Naive thymus-derived CD8-positive, alpha-beta T cell (primary cell): ENCODE measurements at places on chromosomes 2 and 18. TPM values are rescaled to one million over a fixed set of nuclear protein-coding genes. Genes with fewer than 3 reads are reported as not detected.

The OR6B2 gene
- not detected for total RNA-seq

GRCh38 chr2:224429441-224429810 is 27.5 kb upstream of the FAM124B start:
- H3K36me3 ChIP-seq: no peaks in the 10 kb centered on the region
- H3K27me3 ChIP-seq: peaks cover 20% of the 10 kb centered on the region
- H3K4me1 ChIP-seq: no peaks in the 10 kb centered on the region

DNA sequence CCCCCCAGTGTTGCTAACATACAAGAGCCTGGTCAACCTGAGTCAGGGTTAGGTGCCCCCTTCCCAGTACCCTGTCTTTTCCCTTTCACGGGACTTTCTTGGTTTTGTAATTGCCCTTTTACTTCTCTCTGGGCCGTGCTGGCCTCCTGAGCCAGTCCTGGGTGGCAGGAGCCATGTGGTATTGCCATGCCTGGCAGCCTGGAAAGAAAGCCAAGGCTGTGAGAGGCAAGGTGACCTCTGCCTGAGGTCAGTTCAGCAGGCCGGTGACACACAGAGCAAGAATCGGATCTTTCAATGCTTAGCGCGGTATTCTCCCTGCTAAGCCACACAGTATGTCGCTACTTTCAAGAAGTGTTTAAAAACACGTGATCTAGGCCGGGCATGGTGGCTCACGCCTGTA is 52.3 kb downstream of the C18orf63 start:
- peaks cover 32% of the 10 kb centered on the region for H3K4me1 ChIP-seq
- no peak overlapping the region for H3K27ac ChIP-seq
- no peak for DNase-seq
- H3K27me3 ChIP-seq: no peaks in the 10 kb centered on the region
- H3K4me3 ChIP-seq: no peak overlapping the region

DNA sequence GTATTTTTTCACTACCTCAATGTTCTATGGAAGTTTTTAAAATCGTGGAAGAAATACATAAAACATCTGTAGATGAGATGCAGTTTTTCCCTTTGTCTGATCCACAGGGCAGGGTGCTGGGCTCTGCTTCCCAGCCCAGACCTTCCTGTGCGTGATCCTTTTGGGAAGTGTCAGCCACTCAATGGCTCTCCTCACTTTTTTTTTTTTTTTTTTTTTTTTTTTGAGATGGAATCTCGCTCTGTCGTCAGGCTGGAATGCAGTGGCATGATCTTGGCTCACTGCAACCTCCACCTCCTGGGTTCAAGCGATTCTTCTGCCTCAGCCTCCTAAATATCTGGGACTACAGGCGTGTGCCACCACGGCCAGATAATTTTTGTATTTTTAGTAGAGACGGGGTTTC is 32.8 kb downstream of the SOWAHC start:
- no peak for DNase-seq
- H3K4me3 ChIP-seq: no peak overlapping the region
- H3K27me3 ChIP-seq: peaks cover 11% of the 10 kb centered on the region

- no peaks in the 10 kb centered on the region for H3K36me3 ChIP-seq
- no peaks in the 10 kb centered on the region for H3K4me1 ChIP-seq
- H3K27me3 ChIP-seq: no peaks in the 10 kb centered on the region
- no peak overlapping the region for H3K4me3 ChIP-seq
- H3K27ac ChIP-seq: no peak overlapping the region
- no peak for DNase-seq
Measured at GRCh38 chr2:13876491-13877037, 756.0 kb upstream of the LRATD1 start.

- no peaks in the 10 kb centered on the region for H3K27me3 ChIP-seq
- H3K27ac ChIP-seq: no peak overlapping the region
- no peak for DNase-seq
- no peak overlapping the region for H3K4me3 ChIP-seq
Measured at GRCh38 chr2:210715560-210716082, 159.2 kb downstream of the CPS1 start.

DNA sequence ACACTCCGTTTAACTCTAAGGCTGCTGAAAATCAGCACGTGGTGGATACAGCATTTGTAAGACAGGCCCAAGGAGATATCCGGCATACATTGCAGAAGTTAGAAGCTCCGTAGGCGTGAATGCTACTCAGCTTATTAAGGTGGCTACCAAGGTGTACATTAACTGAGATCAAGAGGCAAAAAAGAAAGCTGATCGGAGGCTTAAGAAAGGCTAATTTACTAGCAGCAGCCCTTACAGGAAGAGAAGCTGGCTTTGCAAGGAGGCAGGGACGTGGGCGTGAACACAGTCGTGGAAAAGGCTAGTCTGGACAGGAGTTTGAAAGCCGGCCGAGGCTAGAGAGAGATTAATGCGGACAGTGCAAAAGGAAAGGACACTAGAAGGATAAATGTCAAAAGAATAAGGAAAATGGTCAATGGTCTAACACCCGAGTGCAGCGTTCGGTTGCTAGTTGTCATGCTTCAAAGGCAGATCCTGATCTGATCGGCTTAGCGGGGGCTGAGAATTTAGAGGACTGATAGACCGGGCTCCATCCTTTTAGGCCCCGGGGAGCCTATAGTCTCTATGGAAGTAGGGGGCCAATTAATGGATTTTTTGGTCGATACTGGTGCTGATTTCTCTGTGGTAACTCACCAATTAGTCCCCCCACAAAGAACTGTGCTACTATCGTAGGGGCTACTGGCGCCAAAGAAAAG is 45.6 kb upstream of the SELENOI start:
- no peak overlapping the region for H3K4me3 ChIP-seq
- H3K27me3 ChIP-seq: no peaks in the 10 kb centered on the region
- no peak overlapping the region for H3K27ac ChIP-seq
- no peak for DNase-seq
- H3K36me3 ChIP-seq: peaks cover 8% of the 10 kb centered on the region

The FSHR gene
- not detected for total RNA-seq

The KHK gene
- 7.2 TPM for total RNA-seq

The PLEKHA3 gene
- total RNA-seq: 39.5 TPM

The CFAP210 gene
- total RNA-seq: not detected

- H3K36me3 ChIP-seq: peaks cover 24% of the 10 kb centered on the region
- H3K27me3 ChIP-seq: no peaks in the 10 kb centered on the region
- DNase-seq: no peak
Measured at GRCh38 chr18:36798738-36799473, 29.9 kb downstream of the TPGS2 start.

The NPPC gene
- not detected for total RNA-seq

GRCh38 chr18:77784759-77785379 is 535.2 kb downstream of the GALR1 start:
- DNase-seq: no peak
- no peaks in the 10 kb centered on the region for H3K36me3 ChIP-seq
- H3K27me3 ChIP-seq: peaks cover 2% of the 10 kb centered on the region
- H3K4me3 ChIP-seq: no peak overlapping the region

- no peak for DNase-seq
- peaks cover 15% of the 10 kb centered on the region for H3K4me1 ChIP-seq
- no peaks in the 10 kb centered on the region for H3K36me3 ChIP-seq
- H3K27ac ChIP-seq: no peak overlapping the region
Measured at GRCh38 chr2:44748-45341, 1.5 kb downstream of the FAM110C start.

GRCh38 chr2:128538396-128538795 is 219.7 kb upstream of the HS6ST1 start:
- no peaks in the 10 kb centered on the region for H3K27me3 ChIP-seq
- H3K36me3 ChIP-seq: no peaks in the 10 kb centered on the region
- no peak overlapping the region for H3K27ac ChIP-seq
- no peaks in the 10 kb centered on the region for H3K4me1 ChIP-seq
- no peak for DNase-seq

- H3K27me3 ChIP-seq: no peaks in the 10 kb centered on the region
- no peaks in the 10 kb centered on the region for H3K36me3 ChIP-seq
- no peak overlapping the region for H3K27ac ChIP-seq
- no peak overlapping the region for H3K4me3 ChIP-seq
- H3K4me1 ChIP-seq: no peaks in the 10 kb centered on the region
Measured at GRCh38 chr2:41027095-41027494, 575.2 kb upstream of the SLC8A1 start.

DNA sequence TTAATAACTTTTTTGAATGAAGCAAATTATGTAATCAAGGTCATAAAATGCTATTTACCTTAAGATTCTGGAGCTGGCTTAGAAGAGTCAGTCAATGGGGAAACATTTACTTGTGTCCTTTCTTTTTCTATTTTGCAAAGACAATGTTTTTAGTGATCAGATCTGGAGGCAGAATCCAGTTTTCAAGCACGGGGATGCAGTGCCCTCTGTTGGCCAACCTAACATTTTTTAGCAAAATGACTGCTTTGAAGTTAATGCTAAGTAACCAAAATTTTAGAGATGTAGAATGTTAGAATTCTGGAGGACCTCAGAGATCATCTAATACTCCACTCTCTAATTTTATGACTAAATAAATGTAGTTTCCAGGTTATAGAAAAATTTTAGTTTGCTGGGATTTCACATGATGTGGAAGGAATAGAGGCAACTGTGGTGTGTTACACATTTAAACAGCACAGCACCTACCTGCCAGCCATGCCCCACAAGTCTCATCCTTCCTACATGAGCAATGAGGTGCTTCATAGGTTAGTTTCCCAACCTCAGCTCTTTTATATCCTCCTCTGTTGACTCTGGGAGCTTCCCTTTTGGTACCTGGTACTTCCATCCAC is 23.6 kb upstream of the SLC9A4 start:
- peaks cover 8% of the 10 kb centered on the region for H3K4me1 ChIP-seq
- no peak overlapping the region for H3K27ac ChIP-seq
- no peaks in the 10 kb centered on the region for H3K27me3 ChIP-seq
- DNase-seq: peak; percentile 50

DNA sequence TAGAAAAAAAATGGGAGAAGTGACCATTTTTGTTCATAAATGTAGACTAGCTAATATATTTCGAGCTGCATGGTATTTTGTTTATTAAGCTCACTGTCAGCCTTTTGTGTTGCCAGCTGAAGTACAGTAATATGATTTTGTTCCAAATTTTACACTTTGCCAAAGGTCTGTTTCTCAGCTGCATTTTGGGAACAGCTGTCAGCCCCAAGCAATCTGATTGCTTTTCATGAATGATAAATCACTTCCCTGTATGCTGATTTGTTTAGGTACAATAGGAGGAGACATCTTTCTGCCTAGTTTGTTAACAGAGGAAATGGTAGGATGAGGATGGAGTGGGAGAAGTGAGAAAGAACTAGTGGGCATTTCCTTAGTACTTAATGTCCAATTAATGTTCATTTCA is 79.3 kb downstream of the NABP1 start:
- H3K27ac ChIP-seq: no peak overlapping the region
- no peak overlapping the region for H3K4me3 ChIP-seq
- peaks cover 6% of the 10 kb centered on the region for H3K4me1 ChIP-seq

- DNase-seq: peak; percentile 44
- peak overlapping the region; percentile 59 for H3K4me3 ChIP-seq
- H3K27ac ChIP-seq: peak overlapping the region; percentile 77
Measured at GRCh38 chr2:86368161-86368824, 30.9 kb upstream of the REEP1 start.

- H3K27ac ChIP-seq: no peak overlapping the region
- no peak for DNase-seq
- no peaks in the 10 kb centered on the region for H3K4me1 ChIP-seq
- H3K27me3 ChIP-seq: no peaks in the 10 kb centered on the region
Measured at GRCh38 chr18:29305516-29305915, 1128.6 kb upstream of the CDH2 start.

DNA sequence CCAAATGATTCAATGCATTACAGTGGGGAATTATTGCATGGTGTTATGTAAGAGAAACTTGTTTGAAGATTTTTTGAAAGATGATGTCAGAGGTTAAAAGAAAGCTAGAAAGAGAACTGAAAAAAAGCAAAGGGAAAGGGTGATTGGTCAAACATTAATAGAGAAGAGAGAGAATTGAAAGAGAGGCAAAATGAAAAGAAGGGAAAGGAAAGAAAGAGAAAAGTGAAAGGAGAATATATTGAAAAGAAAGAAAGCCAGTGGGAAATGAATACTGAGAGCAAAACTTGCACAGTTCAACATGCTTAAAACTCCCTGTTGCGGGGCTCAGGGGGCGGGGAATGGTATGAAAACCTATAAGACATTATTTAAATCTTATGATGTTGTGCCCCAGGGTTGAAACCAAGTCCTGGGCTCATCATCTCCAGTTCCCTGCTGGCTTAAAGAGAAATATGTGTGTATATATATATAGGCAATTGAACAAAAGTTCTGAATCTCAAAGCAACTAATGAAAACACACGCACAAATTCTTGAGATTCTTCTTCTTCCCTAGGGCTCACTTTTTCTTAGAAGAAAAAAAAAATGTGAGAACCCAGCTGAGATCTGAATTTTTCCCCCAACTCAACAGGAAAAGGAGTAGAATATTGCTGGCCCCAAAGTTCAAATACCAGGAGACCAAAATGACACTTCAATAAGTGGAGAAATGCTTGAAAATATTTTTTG is 2045.9 kb upstream of the CELF4 start:
- no peaks in the 10 kb centered on the region for H3K4me1 ChIP-seq
- H3K27me3 ChIP-seq: no peaks in the 10 kb centered on the region
- no peak overlapping the region for H3K27ac ChIP-seq
- H3K4me3 ChIP-seq: no peak overlapping the region
- DNase-seq: no peak

GRCh38 chr2:3627500-3628100 is 30.4 kb upstream of the ALLC start:
- no peak overlapping the region for H3K27ac ChIP-seq
- H3K4me3 ChIP-seq: no peak overlapping the region
- H3K27me3 ChIP-seq: peaks cover 7% of the 10 kb centered on the region
- DNase-seq: no peak
- no peaks in the 10 kb centered on the region for H3K36me3 ChIP-seq
- no peaks in the 10 kb centered on the region for H3K4me1 ChIP-seq

- no peaks in the 10 kb centered on the region for H3K4me1 ChIP-seq
- H3K27me3 ChIP-seq: no peaks in the 10 kb centered on the region
- H3K4me3 ChIP-seq: no peak overlapping the region
- no peak for DNase-seq
- no peaks in the 10 kb centered on the region for H3K36me3 ChIP-seq
- H3K27ac ChIP-seq: no peak overlapping the region
Measured at GRCh38 chr2:120371969-120372625, 26.2 kb downstream of the INHBB start.

- H3K27ac ChIP-seq: no peak overlapping the region
- no peak for DNase-seq
- H3K36me3 ChIP-seq: no peaks in the 10 kb centered on the region
- no peak overlapping the region for H3K4me3 ChIP-seq
Measured at GRCh38 chr2:191362841-191363240, 117.6 kb downstream of the MYO1B start.

GRCh38 chr2:48568547-48568946 is 38.6 kb downstream of the STON1 start:
- H3K36me3 ChIP-seq: no peaks in the 10 kb centered on the region
- peaks cover 4% of the 10 kb centered on the region for H3K27me3 ChIP-seq
- no peak for DNase-seq
- no peaks in the 10 kb centered on the region for H3K4me1 ChIP-seq
- H3K27ac ChIP-seq: no peak overlapping the region
